Activated T-helper 1 cell treated with anti-CD3 and anti-CD28 coated beads, Interleukin-2, amount 50 U/mL, for 16 hours (primary cell): ENCODE measurements at places on chromosomes 4 and X.

GRCh38 chrX:137916090-137916746 lies 350.3 kb downstream of the ZIC3 start:
- no peak for DNase-seq

- DNase-seq = no peak
Measured at GRCh38 chr4:14888790-14889572, 113.3 kb upstream of the CPEB2 start.

GRCh38 chr4:108762559-108763225 lies at the start of gene ETNPPL:
ETNPPL (minus strand) TSS chr4:108763053; CDS start chr4:108762898, 155 bp downstream.
- DNase-seq = no peak

GRCh38 chr4:84529169-84529751 lies 30.2 kb upstream of the NKX6-1 start:
- no peak for DNase-seq

GRCh38 chr4:66501997-66502396 lies 831.7 kb upstream of the EPHA5 start:
- no peak for DNase-seq
